Mesenteric fat pad (tissue), 1 donor: ENCODE measurements at places on chromosomes 12 and 14. TPM values are rescaled to one million over a fixed set of nuclear protein-coding genes. Genes with fewer than 3 reads are reported as not detected.

MFAP5 gene
- 147 TPM for total RNA-seq

DNA sequence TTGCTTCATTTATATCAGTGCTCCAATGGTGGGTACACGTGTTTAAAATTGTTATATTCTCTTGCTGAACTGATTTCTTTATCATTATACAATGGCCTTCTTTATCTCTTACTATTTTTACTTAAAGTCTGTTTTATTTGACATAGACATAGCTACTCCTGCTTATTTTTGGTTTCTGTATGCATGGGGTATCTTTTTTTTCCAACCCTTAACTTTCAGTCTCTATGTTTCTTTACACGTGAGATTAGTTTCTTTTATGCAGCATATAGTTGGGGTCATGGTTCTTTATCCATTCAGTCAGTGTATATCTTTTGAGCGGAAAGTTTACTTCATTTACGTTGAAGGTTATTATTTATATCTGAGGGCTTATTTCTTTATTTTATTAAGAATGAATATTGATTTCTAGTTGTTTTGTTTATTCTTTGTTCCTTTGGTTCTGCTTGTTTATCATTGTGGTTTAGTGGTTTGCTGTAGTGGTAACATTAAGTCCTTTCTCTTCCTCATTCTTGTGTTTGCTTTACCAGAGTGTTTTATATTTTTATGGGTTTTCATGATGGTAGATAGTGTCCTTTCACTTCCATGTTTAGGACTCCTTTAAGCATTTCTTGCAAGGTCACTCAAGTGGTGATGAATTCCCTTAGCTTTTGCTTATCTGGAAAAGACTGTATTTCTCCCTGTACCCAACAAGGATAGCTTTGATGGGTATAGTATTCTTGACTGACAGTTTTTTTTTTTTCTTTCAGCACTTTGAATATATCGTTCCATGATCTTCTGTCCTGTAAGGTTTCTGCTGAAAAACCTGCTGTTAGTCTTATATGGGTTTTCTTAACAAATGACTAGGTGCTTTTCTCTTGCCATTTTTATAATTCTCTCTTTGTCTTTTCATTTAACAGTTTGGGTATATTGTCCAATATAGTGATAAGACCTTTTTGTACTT, 38.3 kb upstream of the FAR2 start:
- no peak for DNase-seq

DNA sequence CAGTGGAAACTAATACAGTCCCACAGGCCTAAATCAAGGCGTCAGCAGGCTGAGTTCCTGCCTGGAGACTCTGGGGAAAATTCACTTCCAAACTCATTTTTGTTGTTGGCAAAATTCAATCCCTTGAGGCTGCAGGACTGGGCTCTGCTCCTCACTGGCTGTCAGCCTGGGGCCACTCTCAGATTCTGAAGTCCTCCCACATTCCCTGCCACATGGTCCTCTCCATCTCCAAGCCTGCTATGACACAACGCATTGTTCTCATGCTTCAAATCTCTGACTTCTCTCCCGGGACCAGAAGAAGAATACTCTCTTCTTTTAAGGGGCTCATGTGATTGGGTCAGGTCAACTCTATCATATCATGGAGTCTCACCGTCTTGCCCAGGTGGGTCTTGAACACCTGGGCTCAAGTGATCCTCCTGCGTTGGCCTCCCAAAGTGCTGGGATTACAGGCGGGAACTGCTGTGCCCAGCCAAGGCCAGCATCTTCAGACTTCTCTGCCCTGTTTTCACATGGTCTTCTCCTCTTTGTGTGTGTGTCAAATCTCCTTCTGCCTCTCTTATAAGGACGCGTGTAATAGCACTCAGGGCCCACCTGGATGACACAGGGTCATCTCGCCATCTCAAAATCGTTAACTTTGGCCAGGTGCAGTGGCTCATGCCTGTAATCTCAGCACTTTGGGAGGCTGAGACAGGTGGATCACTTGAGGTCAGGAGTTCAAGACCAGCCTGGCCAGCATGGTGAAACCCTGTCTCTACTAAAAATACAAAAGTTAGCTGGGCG, 9.7 kb downstream of the P2RX7 start:
- DNase-seq, result no peak

OTX2 gene
- not detected for total RNA-seq

- no peak for DNase-seq
These were observed 201.7 kb upstream of the DCN start for GRCh38 chr12:91384366-91384765.

METAP2 gene
- 55.6 TPM for total RNA-seq

DNA sequence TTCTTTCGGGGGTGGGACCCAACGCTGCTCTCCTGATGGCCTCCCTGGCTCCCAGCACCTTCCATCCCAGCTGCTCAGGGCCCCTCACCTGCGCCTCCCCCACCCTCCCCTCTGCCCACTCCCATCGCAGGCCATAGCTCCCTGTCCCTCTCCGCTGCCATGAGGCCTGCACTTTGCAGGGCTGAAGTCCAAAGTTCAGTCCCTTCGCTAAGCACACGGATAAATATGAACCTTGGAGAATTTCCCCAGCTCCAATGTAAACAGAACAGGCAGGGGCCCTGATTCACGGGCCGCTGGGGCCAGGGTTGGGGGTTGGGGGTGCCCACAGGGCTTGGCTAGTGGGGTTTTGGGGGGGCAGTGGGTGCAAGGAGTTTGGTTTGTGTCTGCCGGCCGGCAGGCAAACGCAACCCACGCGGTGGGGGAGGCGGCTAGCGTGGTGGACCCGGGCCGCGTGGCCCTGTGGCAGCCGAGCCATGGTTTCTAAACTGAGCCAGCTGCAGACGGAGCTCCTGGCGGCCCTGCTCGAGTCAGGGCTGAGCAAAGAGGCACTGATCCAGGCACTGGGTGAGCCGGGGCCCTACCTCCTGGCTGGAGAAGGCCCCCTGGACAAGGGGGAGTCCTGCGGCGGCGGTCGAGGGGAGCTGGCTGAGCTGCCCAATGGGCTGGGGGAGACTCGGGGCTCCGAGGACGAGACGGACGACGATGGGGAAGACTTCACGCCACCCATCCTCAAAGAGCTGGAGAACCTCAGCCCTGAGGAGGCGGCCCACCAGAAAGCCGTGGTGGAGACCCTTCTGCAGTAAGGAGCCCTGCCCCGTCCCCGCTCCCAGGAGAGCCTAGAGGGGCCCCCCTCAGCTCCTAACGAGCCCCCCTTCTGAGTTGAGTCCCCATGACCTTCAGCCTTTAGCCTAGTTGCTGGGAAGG, at the start of gene HNF1A:
Gene HNF1A, plus strand, starts transcription at position 248 of the 924 bp plus-strand sequence. Its CDS starts 226 bp downstream, at position 474.
- DNase-seq, result no peak

ANP32D gene
- not detected for total RNA-seq

PTHLH gene
- not detected for total RNA-seq

DNA sequence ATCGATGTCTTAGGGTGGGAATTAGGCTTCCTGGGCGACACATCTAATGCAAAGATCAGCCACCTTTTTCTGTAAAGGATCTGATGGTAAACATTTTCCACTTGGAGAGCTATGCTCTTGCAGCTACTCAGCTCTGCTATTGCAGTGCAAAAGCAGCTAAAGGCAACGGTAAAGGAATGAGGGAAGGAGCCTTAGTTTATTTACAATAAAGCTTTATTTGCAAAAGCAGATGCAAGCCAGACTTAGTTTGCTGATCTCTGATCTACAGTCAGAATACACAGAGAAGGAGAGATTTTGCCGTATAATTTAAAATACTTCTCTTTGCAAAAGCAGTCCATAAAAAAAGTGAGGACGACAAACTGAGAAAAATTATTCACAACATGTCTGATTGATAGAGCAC, 3.2 kb downstream of the TCL1B start:
- no peak for DNase-seq

GRCh38 chr12:68568922-68569569, 41.7 kb upstream of the RAP1B start:
- no peak for DNase-seq

DNA sequence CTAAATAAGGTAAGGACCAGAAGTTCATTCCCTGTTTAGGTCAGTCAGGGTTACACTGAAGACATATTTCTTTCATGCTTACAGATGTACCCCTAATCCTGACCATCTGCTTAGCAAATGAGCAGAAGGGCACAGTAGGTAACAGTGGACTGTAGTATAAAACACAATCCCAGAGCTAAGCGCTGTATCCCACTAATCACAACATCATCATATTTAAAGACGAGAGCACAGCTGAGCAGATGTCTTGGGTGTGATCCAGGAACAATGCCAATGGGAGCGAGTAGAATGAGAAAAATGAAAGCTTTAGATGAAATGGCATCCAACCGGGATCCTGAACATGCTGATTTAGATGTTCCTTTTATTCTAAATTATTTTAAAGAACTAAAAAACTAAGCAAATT, 213.4 kb downstream of the CCER1 start:
- DNase-seq, result no peak

DNA sequence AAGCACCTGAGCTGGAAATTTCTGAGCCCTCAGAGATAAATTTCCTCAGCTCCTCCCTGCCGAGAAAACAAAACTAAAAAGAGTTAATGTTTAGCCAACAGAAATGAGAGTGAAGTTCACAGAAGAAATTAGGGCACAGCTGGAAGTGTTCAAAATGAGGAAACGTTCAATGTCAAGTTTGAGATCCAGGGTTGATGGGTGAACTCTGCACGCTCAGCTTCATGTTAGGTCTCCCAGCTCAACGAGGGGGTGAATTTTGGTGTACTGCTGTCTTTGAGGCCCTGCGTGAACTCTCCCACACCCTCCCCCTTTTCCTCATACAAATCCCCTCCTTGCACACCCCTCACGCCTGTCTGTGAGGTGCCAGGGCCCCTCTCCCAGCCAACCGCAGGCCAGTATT, 13.3 kb upstream of the OAS3 start:
- no peak for DNase-seq

GRCh38 chr12:121872546-121873215, 14.0 kb upstream of the HPD start:
- no peak for DNase-seq

GRCh38 chr14:22572562-22573058, 16.4 kb downstream of the DAD1 start:
- DNase-seq, result no peak

GRCh38 chr12:95546491-95546813, 4.8 kb downstream of the USP44 start:
- DNase-seq, result no peak
